ENCODE measurements at places on chromosomes 12 and 14.

DNA sequence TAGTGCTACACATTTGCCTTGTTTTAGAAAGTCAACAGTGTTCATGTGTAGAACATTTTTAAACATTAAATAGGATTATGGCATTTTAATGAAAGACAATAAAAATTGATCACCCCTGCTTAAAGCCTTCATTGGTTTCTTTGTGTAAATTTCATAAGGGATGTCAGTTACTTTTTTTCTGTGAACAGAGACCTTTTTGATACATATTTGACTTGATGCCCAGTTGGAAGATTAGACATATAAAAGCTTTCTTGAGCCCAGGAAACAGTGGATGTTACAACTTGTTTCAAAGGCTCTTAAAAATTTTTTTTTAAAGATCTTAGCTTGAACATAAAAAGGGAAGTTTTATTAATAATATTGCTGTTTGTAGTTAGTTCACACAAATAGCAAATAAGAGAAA lies 168.7 kb upstream of the PDZRN4 start:
- no peak for DNase-seq

DNA sequence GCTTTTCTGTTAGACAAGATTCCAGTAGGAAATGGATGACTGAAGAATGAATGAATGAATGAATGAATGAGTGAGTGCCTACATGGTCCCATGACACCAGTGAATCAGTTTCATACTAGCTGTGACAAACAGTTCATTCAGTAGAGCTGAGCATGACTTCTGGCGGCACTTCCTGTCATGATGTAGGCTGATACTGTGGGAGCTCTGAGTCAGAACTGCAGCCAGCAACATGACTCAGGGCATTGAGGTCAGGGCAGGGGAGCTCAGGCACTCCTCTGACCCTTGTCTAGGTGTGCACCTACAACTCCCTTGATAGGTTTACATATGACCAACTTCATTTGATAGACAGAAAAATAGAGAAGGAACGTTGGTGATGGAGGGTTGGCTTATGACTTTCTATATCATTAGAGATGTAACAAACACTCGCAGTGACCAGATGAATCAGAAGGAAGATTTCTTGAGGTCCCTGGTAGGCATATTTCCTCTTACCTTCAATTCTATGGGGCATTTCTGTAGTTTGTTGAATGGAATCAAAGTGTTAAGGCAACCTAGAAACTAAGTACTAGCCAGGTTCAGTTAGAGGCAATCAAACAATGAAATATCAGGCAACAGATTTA lies 139.3 kb upstream of the ARHGAP5 start:
- DNase-seq, result no peak

DNA sequence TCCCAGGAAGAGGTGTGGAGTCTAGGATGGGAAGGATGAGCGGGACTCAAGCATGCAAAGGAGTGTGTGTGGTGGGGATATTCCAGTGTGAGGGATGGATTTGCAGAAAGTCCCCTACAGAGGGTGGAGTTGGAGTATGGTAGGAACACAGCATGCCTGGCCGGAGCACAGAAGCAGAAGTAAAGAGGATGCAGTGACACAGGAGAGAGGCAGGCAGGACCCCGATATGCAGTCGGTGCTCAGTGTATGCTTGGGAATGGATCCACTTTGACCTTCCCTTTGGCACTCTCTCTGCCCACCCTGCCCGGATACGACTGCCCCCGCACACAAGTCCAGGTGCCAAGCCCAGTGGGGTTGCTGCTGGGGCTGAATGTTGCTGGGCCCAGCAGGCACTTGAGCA lies 21.3 kb downstream of the WSCD2 start:
- DNase-seq, result no peak

DNA sequence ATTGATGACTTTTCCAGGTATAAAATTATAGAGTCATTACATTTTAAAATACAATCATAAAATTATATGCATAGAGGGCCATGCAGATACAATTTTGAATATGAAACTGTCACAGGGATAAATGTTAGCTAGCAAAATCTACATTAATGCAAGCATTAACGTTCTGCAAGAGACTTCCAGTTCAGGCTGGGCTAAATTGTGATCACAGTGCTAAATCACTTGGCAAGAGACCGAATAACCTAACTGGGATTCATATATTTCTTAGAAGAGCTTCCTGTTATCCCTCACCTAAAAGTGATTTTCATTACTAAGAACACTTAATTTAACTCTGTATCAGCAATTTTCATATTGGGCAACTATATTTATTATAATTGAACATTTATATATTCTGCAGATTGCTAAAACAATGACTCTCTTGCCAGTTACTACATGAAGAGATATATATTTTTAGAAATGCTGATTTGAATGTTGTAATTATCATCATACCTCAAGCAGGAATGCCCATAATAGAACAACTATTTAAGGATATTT lies 83.2 kb downstream of the MGAT4C start:
- no peak for DNase-seq

DNA sequence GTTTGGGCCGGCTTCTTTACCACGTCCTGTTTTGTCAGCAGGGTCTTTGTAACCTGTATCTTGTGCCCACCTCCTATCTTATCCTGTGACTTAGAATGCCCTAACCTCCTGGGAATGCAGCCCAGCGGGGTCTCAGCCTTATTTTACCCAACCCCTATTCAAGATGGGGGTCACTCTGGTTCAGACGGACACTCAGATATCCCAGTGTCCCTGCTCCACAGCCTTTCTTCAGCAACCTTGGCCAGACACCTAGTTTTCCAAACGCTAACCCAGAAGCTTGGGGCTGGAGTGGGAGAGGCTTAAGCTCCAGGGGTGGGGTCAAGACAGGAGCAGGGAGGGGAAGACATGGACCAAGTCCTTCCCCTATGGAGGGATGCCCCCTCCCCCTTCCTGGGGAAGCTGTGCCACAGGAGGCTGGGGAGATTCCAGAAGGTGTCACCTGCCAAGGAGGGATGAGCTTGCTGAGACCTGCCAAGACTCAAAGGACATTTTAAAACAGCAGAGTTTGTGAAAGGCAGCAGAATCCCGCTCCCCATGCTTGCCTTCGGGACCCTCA lies 62.2 kb downstream of the RIN3 start:
- no peak for DNase-seq
